WERI-Rb-1 (cell line): ENCODE measurements at places on chromosomes 7 and 10.

DNA sequence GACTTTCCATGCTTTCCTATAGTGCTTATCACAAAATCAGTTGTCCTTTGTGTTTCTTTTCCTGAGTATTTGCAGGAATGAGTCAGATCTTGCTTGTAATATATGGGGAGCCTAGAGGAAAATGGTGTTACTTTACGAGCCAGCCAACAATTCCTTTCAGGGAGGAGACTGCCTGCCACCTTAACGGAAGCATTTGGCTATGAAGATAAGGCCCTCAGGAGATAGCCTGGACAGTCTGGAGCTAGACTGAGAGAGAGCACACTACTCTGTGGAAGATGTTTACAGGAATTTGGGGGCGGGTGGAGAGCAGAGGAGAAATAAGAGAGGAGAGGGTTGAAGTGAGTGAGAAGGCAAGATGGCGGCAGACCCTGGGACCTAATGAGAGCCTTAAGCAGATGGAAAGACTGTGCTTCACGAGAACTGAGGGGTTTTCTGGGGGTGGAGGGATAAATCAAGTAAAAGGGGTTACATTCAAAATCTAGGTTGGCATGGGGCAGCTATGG lies 126.3 kb downstream of the SNX10 start:
- DNase-seq: no peak

DNA sequence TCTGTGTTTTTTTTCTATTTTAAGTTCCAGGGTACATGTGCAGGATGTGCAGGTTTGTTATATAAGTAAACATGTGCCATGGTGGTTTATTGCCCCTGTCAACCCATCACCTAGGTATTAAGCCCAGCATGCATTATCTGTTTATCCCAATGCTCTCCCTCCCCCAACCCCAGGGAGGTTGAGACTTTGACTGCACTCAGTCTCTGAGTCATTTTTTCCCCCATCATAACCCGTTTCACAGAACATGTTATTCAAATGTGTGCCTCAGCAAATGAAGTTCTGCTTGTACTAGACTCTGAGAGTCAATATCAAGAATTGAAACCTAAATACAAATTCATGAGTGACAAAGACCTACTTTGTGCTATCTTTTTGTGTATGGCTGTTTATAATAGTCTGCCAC lies 70.0 kb upstream of the CYP26C1 start:
- no peak for DNase-seq

- no peak for DNase-seq
These were observed 11.3 kb downstream of the PLAU start for GRCh38 chr10:73922007-73922863.

GRCh38 chr10:7411671-7412128 lies 866 bp upstream of the SFMBT2 start:
- no peak for DNase-seq

DNA sequence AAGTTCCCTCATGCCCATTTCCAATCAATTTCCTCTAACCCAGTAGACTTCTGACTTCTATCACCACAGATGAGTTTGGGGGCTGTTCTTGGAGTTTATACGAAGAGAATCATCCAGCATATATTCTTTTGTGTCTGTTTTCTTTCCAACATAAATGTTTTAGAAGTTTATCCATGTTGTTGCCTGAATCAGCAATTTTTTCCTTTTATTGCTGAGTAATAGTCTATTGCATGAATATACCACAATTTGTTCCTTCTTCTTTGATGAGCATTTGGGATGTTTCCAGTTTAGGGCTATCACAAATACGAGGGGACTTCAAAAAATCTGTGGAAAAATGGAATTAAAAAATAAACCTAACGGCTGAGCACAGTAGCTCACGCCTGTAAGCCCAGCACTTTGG lies 26.2 kb downstream of the COPG2 start:
- no peak for DNase-seq

GRCh38 chr7:104156842-104157277 lies 51.0 kb downstream of the ORC5 start:
- DNase-seq: no peak

DNA sequence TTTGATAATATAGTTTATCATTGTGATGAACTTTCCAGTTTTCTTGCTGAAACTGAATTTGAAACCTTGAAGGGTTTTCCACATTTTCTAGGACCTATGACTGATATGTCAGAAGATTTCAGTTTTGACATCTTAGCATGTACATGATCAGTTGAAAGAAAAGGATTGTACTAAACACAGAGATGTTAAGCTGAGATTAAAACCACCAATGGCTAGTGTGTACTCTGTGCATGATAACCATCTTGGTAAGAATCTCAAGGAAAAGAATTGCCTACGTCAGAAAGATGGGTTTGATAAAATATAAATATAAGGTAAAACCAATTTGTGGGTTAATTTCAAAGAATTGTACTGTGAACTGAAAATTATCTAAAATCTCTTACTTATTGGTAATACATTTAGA lies 776.4 kb downstream of the GATA3 start:
- DNase-seq: no peak

DNA sequence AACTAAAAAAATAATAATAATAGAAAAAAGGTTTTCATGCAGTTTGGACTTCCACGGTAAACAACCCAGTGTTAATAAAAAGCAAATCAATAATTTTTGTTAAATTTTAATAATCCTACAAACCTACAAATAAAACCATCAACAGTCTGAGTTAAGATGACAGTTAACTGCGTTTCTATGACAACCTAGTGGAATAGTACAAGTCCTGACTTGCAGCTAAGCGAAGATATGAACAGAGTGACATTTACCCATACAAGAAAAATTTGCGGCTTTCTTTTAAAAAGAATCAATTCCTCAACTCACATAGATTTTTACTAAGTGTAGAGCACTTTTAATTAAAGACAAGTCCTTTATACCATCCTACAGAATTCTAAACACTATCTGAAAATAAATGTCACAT lies 35.6 kb downstream of the VPS41 start:
- DNase-seq: no peak

GRCh38 chr10:14593806-14594205 lies 180.9 kb downstream of the FAM107B start:
- no peak for DNase-seq

- no peak for DNase-seq
These were observed 41.8 kb upstream of the TSPAN13 start for GRCh38 chr7:16711730-16712129.

GRCh38 chr10:24452030-24452429 lies 243.1 kb downstream of the KIAA1217 start:
- no peak for DNase-seq

GRCh38 chr10:103246324-103246723 lies 637 bp downstream of the RPEL1 start:
- no peak for DNase-seq

- no peak for DNase-seq
These were observed 4.0 kb upstream of the ADIRF start for GRCh38 chr10:86964061-86964846.

DNA sequence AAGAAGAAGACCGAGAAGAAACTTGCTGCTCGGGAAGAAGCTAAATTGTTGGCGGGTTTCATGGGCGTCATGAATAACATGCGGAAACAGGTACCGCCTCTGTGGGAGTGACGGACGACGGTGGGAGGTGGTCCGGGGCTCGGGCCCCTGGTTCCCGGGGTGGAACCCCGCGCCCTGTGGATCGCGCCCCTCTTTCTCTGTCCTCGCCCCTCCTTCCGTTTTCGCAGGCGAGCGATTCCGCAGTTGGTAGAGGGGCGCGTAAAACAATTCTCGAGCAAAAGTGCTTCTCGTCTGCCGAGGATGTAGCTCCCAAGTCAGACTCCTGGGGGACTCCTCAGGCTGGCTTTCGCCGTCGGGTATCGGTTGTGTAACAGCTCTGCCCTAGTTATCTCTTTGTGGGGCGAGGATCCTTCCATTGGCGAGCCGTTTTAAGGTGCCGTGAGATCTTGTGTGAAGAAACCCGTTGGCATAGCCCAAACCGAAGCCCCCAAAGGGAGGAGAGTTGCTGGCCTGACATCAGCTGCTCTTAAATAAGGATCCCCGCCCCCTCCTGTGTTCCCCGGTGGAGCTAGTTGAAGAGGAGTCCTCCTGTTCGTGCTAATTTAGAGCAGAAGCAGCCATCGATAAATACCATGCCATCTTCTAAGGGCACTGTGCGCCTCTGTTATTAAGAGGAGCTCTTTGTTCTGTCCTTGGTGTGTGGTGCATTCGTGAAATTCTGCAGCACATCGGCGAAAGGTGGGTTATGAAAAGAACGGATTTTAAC lies 655 bp downstream of the KLHL7 start:
- peak; percentile 36 for DNase-seq

GRCh38 chr10:43892062-43892770 lies 243.5 kb upstream of the ZNF32 start:
- DNase-seq: no peak

DNA sequence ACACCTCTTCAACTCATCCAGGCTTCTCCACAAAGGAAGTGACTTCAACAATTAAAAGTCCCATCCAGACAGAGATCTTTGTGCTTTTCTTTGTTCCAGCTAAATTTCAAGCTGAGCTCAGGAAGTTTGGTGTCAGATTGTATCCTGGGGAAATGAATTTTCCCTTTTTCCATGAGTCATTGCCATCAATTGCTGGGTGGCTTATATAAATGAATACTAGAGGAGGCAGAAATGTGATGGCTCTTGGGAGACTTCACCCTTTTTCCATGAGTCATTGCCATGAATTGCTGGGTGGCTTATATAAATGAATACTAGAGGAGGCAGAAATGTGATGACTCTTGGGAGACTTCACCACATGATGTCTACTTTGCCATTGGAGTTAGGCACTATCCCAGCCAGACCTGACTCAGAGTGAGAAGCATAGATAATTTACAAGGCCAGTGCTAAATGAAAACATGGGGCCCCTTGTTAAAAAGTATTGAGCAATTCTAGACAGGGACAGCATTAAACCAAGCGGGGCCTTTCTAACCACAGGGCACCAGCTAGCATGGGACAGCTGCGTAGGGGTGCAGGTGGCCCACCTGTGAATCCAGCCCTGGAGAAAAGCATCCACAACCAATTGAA lies 339.2 kb upstream of the PODXL start:
- DNase-seq: no peak

DNA sequence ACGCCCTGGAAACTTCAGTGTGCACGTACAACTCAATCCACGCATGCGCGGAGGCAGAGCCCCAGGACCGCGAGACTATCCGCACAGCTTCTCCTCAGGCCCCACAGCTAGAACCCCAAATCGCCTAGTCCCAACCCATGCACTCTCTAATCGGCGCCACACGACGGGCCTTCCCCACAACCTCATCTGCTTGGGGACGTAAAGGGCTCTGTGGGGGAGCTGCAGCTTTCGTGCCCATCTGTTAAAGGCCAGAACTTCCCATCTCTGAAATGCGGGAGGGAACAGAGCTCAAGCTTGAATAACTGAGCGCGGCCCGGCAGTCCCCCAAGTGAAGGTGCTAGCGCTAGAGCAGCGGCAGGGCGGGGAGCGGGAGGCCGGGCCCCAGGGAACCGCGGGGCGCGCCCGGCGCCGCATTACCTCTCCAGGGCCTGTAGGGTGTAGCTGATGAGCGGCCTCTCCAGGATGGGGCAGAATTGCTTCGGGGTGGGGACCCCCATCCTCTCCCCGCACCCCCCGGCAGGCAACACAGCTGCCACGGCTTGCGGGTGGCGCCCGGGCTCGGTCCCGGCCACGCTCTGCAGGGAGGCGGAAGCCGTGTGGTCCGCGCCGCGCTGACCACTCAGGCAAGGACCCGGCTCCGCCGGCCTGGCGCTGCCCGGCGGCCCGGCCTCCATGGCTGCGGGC lies 547 bp downstream of the CRPPA start:
- DNase-seq: peak; percentile 91

GRCh38 chr10:12758271-12758670 lies 243.2 kb downstream of the CCDC3 start:
- no peak for DNase-seq

DNA sequence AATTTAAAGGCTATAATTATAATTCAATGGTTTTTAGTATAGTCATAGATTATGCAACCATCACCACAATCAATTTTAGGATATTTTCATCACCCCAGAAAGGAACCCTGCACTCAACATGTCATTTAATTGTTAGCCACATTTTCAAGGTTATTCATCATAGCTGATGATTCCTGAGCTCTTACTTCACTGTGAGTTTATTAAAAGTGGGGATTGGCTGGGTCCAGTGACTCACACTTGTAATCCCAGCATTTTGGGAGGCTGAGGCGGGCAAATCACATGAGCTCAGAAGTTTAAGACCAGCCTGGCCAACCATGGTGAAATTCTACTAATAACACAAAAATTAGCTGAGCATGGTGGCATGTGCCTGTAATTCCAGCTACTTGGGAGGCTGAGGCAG lies 787 bp downstream of the CCL26 start:
- no peak for DNase-seq

GRCh38 chr7:154896076-154896475 lies 106.8 kb downstream of the PAXIP1 start:
- DNase-seq: no peak

GRCh38 chr10:89404104-89405047 lies 10.0 kb upstream of the IFIT5 start:
- DNase-seq: no peak

DNA sequence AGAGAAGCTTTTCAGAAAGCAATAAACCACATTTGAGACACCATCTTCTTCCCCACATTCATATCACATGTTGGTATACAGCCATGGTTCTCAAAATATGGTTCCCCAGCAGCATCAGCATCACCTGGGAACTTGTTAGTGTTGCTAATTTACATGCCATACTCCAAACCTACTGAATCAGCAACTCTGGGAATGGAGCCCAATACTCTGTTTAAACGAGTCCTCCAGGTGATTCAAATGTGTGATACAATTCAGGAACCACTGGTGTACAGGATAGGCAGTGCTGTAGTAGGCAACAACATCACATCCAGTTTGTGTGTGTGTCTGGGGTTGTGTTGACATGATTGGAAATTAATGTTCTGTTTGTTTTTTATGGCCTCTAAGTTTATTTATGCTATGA lies 47.7 kb downstream of the ZNF277 start:
- no peak for DNase-seq

DNA sequence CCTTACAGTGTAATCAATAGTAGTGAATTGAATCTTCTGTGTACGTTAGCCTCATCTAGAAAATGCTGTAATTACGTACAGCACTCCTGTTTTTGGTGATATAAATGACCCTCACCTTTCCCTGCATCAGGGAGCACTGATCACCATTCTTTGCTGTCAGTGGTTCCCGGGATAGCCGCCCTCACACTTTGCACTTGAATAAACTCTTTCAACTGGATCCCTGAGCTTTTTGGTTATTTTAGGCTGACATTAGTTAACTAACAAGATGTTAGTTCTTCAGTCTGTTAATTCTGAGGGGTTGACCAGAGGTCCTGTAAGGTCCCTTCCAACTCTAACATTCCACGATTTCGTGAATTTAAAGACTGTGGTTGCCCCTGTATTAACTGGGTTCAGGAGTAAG lies 23.4 kb upstream of the ZC3HAV1 start:
- no peak for DNase-seq

- DNase-seq: no peak
These were observed 344.8 kb upstream of the FZD8 start for GRCh38 chr10:35986756-35987502.

- no peak for DNase-seq
These were observed 362.2 kb upstream of the SMIM30 start for GRCh38 chr7:113480537-113480936.

- no peak for DNase-seq
These were observed 83.4 kb upstream of the SEMA3E start for GRCh38 chr7:83732305-83732704.

GRCh38 chr7:133155146-133155545 lies 73.3 kb upstream of the CHCHD3 start:
- no peak for DNase-seq

- DNase-seq: no peak
These were observed 73.6 kb downstream of the OTUD1 start for GRCh38 chr10:23512355-23513058.

GRCh38 chr10:74977913-74978847 lies 133.3 kb upstream of the SAMD8 start:
- no peak for DNase-seq
